Natural killer cell treated with Interleukin-12 subunit alpha and Interleukin-12 subunit beta and Interleukin-15 and Interleukin-18, amount 100 ng/mL, for 72 hours (primary cell): ENCODE measurements at places on chromosomes 7 and 10. TPM values are rescaled to one million over a fixed set of nuclear protein-coding genes. Genes with fewer than 3 reads are reported as not detected.

The RHOBTB1 gene
- not detected for total RNA-seq

DNA sequence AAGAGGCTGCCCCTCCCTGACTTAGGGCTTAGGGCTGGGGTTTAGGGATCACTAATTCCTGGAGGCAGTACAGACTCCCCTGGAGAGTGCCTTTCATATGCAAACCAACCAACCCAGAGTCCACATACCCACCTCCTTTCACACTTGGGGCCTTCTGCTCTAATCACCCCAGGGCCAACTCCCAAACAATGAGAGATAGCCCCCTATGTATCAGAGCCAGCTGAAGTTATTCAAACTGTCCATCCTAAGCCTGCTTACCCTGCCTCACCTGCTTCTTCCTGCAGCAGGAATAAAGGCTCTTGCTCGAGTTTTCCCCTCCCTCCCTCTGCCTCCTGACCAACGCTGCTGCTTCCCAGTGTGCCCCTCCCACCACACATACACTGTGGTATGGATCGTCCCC is 51.8 kb upstream of the SLC35G1 start:
- DNase-seq: no peak

DNA sequence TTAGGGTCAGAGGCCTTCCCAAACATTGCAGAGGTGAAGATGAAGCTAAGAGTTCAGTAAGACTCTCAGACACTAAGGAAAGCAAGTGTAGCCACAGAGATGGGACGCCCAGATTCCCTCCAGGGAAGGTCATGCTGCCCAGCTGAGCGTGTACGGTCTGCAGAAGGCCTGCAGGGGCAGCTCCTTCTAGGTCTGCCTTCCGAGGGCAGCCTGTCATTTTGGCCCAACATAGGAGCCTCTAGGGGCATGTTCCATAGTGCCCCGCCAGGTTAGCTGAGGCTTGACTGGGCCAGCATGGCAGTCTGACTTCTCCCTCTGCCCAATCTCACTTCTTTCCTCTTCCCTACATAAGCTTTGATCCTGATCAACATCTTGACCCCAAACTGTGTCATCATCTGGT is 130.7 kb downstream of the PIP4K2A start:
- DNase-seq: no peak

DNA sequence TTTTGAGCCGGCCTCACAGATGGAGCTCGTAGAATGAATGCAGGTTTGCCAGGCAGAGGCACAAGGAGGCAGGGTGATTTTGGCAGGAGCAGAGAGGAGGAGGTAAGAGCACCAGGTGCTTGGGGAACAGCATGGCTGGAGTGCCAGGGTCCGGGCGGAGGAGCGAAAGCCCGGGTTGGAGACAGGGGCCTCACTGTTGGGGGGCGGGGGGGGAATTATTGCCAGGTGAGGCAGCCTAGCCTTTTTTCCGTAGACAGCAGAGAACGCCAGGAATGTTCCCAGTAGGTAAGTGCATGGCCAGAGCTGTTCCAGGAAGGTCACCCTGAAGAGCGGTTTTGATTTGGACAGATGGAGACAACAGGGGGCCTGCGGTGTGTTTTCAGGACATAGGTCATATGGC is 9.5 kb downstream of the SRRM3 start:
- DNase-seq: no peak

DNA sequence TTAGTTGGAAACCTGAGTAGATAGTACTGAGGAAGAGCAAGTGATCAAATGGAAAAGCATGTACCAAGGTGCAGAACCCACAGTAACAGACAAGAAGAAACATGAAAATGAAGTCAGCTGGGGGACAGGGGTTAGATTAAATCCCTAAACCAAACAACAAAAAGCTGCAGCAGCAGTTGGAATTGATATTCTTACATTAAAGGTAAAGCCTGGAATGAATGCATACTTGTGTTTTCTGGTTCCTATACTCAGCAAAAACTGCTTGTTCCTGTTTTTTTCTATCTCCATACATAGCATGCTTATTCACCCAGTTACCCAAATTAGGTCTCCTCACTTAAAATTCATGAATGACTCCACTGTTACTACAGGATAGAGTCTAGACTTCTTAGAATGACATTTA is 92.4 kb downstream of the TPST1 start:
- no peak for DNase-seq
